ENCODE measurements at places on chromosomes 1 and 21. TPM values are rescaled to one million over a fixed set of nuclear protein-coding genes. Genes with fewer than 3 reads are reported as not detected.

GRCh38 chr1:100440075-100440809 lies 87.9 kb downstream of the CDC14A start:
- peak overlapping the region; percentile 69 for H3K27ac ChIP-seq
- H3K4me1 ChIP-seq = peaks cover 42% of the 10 kb centered on the region
- no peaks in the 10 kb centered on the region for H3K36me3 ChIP-seq
- no peak overlapping the region for H3K4me3 ChIP-seq

DNA sequence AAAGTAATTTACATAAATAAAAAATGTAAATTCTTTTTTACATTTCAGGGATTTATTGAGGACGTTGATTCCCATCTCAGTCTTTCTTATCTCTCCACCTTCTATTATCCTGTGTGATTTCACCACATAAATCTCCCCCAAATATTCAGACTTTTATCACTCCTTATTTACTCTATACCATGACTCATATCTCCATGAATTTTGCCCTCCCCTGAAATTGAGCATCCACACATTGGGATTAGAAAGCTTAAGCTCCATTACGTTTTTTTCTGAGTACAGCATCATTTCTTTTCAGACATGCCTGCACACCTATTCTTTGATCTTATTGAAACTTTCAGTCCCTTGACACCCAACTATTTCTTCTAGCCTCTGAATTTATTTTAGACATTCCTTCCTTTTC lies 111.2 kb downstream of the IFI44 start:
- no peaks in the 10 kb centered on the region for H3K4me1 ChIP-seq
- no peak for DNase-seq
- H3K27me3 ChIP-seq = no peaks in the 10 kb centered on the region
- no peaks in the 10 kb centered on the region for H3K36me3 ChIP-seq

- DNase-seq = peak; percentile 85
- peaks cover 6% of the 10 kb centered on the region for H3K27me3 ChIP-seq
- no peaks in the 10 kb centered on the region for H3K36me3 ChIP-seq
- H3K27ac ChIP-seq = no peak overlapping the region
- H3K4me3 ChIP-seq = peak overlapping the region; percentile 67
Observed at GRCh38 chr1:245153081-245153551, 1.7 kb upstream of the KIF26B start.

DNA sequence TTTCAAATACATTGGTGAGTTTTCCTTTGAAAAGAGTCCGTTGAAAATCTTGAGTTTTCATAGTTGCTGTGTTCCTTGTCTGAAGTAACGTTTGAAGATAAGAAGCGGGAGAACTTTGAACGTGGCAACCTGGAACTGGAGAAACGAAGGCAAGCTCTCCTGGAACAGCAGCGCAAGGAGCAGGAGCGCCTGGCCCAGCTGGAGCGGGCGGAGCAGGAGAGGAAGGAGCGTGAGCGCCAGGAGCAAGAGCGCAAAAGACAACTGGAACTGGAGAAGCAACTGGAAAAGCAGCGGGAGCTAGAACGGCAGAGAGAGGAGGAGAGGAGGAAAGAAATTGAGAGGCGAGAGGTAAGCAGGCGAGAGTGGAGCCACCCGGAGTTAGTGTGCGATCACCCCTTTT lies 129.7 kb downstream of the ITSN1 start:
- H3K27ac ChIP-seq = no peak overlapping the region
- no peak for DNase-seq
- H3K27me3 ChIP-seq = no peaks in the 10 kb centered on the region
- no peak overlapping the region for H3K4me3 ChIP-seq
- H3K4me1 ChIP-seq = no peaks in the 10 kb centered on the region

DNA sequence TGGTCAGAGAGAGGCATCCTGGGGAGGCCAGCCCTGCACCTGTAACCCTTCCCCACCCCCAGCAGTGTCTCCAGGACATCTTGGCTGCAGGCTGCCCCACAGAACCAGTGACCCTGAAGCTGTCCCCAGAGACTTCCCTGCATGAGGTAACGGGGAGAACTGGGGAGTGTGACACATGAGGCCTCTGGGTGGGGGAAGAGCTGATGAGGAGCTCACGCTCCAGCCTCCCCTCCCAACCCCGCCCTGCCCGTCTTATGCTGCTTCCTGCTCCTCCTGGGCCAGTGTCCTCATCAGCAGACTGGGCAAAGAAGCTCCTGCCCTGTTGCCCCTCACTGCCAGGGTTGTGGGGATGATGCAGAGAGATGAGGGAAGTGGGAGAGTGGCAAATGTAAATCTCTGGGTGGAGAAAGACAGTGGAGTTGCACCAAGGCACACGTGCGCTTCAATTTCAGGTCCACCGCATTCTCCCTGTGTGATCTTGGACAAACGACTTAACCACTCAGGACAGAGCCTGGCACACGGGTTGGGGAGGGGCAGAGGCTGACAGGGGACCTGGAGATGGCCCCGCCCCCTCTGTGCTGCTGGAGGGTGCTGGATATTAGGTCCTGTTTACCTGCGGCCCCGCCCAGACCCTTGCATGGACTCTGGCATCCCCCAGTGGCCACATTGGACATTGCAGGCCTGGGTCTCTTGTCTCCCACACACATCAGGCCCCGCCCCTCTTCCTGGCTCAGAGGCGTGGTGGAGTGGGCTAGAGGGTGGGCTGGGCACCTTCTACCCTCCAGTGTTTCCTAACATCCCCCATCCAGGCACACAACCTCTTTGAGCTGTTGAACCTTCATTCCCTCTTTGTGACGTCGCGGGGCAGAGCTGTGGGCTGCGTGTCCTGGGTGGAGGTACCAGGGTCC lies 12.3 kb downstream of the CLCNKB start:
- H3K27me3 ChIP-seq = no peaks in the 10 kb centered on the region
- H3K36me3 ChIP-seq = no peaks in the 10 kb centered on the region
- no peak overlapping the region for H3K27ac ChIP-seq
- DNase-seq = peak; percentile 89
- H3K4me1 ChIP-seq = peaks cover 5% of the 10 kb centered on the region
- H3K4me3 ChIP-seq = no peak overlapping the region

DNA sequence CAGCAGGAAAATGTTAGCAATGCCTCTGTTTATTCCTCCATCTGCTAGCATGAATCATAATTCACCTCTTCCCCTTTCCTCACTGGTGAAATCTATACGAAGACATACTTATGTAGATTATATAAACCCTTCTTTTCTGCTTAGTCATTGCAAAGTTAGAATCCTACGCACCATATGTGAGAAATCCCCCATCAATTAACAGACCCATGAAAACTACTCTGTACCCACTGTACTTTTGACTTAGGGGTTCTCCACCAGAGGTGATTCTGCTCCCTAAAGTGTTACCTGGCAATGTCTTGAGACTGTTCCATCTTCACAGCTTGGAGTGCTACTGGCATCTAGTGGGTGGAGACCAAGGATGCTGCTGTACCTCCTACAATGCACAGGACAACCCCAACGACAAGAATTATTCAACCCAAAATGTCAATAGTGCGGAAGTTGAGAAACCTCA lies 49.6 kb upstream of the KCTD3 start:
- DNase-seq = no peak
- H3K27ac ChIP-seq = no peak overlapping the region
- no peaks in the 10 kb centered on the region for H3K36me3 ChIP-seq
- no peak overlapping the region for H3K4me3 ChIP-seq
- H3K4me1 ChIP-seq = no peaks in the 10 kb centered on the region
- H3K27me3 ChIP-seq = no peaks in the 10 kb centered on the region

DNA sequence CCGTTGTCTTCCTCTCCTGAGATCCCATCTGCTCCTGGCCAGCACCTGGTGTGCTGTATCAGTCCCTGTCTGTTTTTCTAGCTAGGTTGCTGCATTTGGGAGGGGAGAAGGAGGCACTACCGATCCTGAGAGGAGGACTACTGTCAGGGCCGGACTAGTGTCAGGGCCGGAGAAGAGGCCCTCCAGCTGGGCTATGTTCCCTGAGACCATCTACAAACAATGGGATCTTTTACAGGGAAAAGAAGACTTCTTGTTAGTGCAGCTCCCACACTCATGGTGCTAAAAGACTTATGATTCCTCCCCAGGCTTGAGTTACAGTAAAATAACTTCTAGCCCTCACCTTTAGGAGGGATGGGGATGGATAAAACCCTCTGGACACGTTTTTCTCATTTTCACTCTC lies 141.0 kb upstream of the TNR start:
- no peaks in the 10 kb centered on the region for H3K36me3 ChIP-seq
- no peak for DNase-seq
- no peak overlapping the region for H3K27ac ChIP-seq
- H3K27me3 ChIP-seq = no peaks in the 10 kb centered on the region

GRCh38 chr1:92307980-92308379 lies 9.1 kb downstream of the RPAP2 start:
- H3K4me3 ChIP-seq = no peak overlapping the region
- H3K27ac ChIP-seq = no peak overlapping the region
- H3K27me3 ChIP-seq = no peaks in the 10 kb centered on the region
- no peaks in the 10 kb centered on the region for H3K36me3 ChIP-seq

GRCh38 chr1:150076066-150076465 lies 8.5 kb downstream of the VPS45 start:
- H3K4me1 ChIP-seq = no peaks in the 10 kb centered on the region
- H3K36me3 ChIP-seq = peaks cover 35% of the 10 kb centered on the region
- H3K27me3 ChIP-seq = no peaks in the 10 kb centered on the region
- no peak overlapping the region for H3K27ac ChIP-seq
- no peak for DNase-seq

- no peaks in the 10 kb centered on the region for H3K36me3 ChIP-seq
- peaks cover 95% of the 10 kb centered on the region for H3K4me1 ChIP-seq
- peak overlapping the region; percentile 69 for H3K27ac ChIP-seq
- DNase-seq = peak; percentile 85
Observed at GRCh38 chr21:42233067-42233961, 14.4 kb downstream of the ABCG1 start.

DNA sequence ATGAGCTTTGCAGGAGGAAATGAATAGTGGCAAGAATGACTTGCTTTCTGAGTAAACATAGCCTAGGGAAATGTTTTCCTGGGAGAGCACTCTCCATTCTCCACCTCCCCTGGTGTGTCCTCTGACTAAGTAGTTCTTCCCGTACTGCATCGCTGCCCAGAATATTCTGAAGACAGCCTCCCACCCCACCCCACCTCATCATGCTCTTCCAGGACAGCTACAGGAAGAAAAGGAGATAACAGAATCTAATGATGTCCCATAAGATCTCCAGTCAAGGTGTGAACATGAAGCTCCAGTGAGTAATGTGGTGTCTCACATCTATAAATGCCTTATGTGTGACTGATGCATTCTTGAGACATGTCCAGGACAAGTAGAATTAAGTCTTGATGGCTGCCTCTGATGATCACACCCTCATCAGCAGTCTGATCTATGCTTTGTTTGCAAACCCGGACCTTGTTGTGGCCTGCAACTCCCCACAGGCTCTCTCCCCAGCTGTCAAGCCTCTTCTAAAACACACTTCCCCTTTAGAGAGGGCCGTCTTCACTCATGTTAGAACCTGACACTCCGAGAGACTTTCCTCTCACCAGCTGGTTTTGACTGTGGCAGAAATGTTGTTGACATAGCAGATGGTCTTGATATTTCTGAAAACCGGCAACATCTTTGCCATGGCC lies 183.0 kb downstream of the CYYR1 start:
- H3K36me3 ChIP-seq = no peaks in the 10 kb centered on the region
- H3K27ac ChIP-seq = no peak overlapping the region
- no peak for DNase-seq
- H3K27me3 ChIP-seq = no peaks in the 10 kb centered on the region
- no peaks in the 10 kb centered on the region for H3K4me1 ChIP-seq

- no peak overlapping the region for H3K27ac ChIP-seq
- no peaks in the 10 kb centered on the region for H3K4me1 ChIP-seq
- no peak overlapping the region for H3K4me3 ChIP-seq
- DNase-seq = no peak
- no peaks in the 10 kb centered on the region for H3K27me3 ChIP-seq
Observed at GRCh38 chr1:24984800-24985522, 54.9 kb upstream of the RUNX3 start.

DNA sequence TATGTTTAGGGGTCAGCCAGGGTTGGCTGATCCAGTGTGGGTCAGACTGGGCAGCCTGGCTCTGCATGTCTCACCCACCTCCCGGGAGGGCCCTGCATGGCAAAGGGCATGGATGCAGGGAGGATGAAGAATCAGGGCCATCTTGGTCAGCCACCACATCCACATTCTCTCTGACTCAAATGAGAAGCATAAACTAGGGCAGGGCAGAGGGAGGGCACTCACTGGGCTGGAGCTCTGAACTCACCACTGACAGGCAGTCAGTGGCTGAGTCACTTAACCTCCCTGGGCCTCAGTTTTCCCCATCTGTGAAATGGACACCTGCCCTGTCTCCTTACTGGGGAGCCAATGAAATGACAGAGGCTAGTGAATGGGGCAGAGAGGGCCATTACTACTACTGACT lies 4.3 kb upstream of the CELA2A start:
- H3K27me3 ChIP-seq = no peaks in the 10 kb centered on the region
- no peak for DNase-seq
- no peaks in the 10 kb centered on the region for H3K4me1 ChIP-seq

- H3K4me1 ChIP-seq = no peaks in the 10 kb centered on the region
- no peak for DNase-seq
- H3K4me3 ChIP-seq = no peak overlapping the region
Observed at GRCh38 chr1:67393737-67394136, 36.5 kb downstream of the SERBP1 start.

DNA sequence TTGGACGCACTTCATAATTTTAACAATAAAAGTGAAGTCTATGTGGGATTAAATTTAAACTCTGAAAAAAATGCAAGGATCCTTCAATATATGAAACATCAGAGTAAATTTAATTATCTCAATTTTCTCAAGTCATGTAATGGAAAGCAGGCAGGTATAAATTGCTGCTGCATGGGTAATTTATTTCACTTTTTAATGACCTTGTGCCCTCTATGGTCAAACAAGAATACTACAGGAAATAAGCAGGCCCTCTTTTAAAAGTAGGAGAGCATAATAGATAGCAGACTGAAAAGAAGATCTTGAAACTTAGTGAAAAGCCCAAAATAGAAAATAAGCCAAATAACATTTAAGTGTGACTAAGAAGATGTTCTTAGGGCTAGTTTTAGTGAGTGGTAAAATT lies 22.9 kb downstream of the BCAS2 start:
- no peaks in the 10 kb centered on the region for H3K27me3 ChIP-seq
- no peak overlapping the region for H3K4me3 ChIP-seq
- H3K4me1 ChIP-seq = no peaks in the 10 kb centered on the region
- no peak overlapping the region for H3K27ac ChIP-seq

- peaks cover 5% of the 10 kb centered on the region for H3K4me1 ChIP-seq
- peak; percentile 70 for DNase-seq
- H3K27ac ChIP-seq = no peak overlapping the region
Observed at GRCh38 chr1:53593758-53594380, 134.7 kb downstream of the DMRTB1 start.

GRCh38 chr1:32055416-32055815 lies 17.3 kb upstream of the TMEM39B start:
- DNase-seq = no peak
- no peak overlapping the region for H3K27ac ChIP-seq
- no peaks in the 10 kb centered on the region for H3K4me1 ChIP-seq
- no peak overlapping the region for H3K4me3 ChIP-seq

- DNase-seq = no peak
- no peaks in the 10 kb centered on the region for H3K27me3 ChIP-seq
- no peaks in the 10 kb centered on the region for H3K4me1 ChIP-seq
- no peak overlapping the region for H3K4me3 ChIP-seq
- H3K27ac ChIP-seq = no peak overlapping the region
- no peaks in the 10 kb centered on the region for H3K36me3 ChIP-seq
Observed at GRCh38 chr1:37725851-37726613, 33.7 kb downstream of the CDCA8 start.

Gene ZFP69B
- not detected for total RNA-seq

Gene ARHGEF16
- total RNA-seq = 28.3 TPM

Gene C1QB
- 950 TPM for total RNA-seq

Gene PDIK1L
- 9.2 TPM for total RNA-seq

Gene KAZN
- total RNA-seq = 13.2 TPM

Gene SERTAD4
- 4.7 TPM for total RNA-seq

Gene ADAMTSL4
- total RNA-seq = 133 TPM
